ENCODE measurements at places on chromosomes 3 and 15.

DNA sequence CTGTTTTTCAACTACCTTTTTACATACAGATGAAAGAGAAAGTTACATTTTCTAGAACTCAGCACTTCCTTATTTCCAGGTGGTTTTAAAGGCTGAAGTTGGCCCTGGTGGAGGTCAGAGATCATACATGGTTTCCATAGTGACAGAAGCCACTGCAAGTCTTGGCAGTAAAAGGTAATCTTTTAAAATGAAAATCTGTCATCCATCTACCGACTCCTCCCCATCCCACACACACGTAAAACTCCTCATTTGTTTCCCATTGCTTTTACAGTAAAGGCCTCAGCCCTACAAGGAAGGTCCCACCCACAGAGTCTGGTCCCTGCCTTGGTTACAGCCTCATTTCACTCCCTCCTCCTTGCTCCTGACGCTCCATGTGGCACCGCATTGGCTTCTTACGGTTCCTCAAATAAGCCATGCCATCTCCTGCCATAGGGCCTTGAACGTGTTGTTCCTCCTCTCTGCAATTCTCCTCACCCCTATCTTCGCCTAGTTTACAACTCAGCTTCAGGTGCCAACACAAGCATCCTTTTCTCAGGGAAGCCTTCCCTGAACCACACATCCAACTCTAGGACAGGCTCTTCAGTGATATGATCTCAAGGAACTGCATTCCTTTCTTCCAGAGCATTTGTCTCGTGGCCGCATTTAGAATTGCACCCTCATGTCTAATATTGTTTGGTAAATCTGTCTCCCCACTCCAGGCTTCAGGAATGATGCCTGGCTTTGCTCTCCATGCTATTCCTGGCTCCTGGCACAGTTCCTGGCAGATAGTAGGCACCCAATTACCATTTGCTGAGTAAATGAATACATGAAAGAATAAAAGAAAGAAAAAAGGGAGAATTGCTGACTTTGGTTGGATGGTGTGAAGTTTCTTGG, 2.6 kb downstream of the CYP19A1 start:
- DNase-seq = no peak

DNA sequence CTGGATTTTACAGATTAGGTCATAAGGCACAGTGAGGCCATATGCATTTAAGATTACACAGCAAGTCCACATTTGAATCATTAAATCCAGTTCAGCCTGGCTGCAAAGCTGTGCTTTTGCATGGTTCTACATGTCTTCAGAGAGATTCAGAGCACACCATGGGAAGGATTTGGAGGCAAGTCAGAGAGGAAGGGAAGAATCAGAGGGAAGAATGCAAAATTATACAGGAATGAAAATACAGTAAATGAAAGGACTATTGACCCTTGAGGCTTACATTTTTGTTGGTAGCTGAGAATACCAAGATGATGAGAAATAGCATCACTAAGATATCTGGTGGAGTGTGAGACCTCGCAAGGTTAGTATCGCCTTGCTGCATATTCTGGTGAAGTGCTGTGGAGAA, 13.9 kb downstream of the FILIP1L start:
- DNase-seq = no peak

GRCh38 chr3:24017305-24017704, 72.2 kb downstream of the NR1D2 start:
- DNase-seq = no peak

DNA sequence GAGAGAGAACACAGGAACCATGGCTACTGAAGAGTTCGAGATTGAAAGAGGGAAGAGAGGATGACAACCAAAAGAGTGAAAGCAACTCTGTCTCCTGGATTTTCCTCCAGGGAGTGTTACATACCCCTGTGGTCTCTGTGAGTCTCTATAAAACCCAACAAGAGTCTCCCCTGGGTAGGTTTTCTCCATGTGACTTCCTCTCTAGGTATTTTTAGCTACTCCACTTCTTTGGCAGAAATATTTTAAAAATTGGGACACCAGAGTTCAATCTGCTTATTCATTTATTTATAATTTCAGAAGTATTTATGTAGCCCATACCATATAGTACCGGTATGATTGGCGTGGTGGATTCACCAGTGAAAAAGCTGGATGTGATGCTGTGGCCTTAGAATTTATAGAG, 671.7 kb upstream of the NR2F2 start:
- DNase-seq = no peak

- no peak for DNase-seq
Measured at GRCh38 chr15:85444122-85444745, 63.8 kb downstream of the AKAP13 start.

GRCh38 chr3:112813723-112814171, 32.9 kb downstream of the CD200R1L start:
- DNase-seq = no peak

GRCh38 chr3:48507256-48508061, 3.5 kb upstream of the SHISA5 start:
- DNase-seq = peak; percentile 49
